ENCODE measurements at places on chromosomes 4 and X.

DNA sequence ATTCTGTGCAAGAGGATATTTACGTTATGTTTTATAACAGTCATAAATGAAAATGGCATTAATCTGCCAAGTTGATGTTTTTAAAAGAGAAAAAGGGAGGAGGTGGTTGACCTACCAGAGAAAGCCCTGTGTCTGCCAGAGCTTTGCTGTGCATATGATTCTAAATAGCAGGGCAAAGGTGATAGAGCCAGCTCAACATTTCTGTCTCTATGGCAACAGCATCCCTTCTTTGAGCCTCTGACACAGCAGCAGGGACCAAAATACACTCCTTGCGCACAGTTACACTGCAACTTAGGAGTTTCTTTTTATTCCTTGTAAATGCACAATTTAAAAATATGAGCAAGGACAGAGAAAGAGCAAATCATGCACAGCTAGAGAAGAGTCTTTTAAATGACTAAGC is 133.3 kb upstream of the RAI2 start:
- no peak for DNase-seq

DNA sequence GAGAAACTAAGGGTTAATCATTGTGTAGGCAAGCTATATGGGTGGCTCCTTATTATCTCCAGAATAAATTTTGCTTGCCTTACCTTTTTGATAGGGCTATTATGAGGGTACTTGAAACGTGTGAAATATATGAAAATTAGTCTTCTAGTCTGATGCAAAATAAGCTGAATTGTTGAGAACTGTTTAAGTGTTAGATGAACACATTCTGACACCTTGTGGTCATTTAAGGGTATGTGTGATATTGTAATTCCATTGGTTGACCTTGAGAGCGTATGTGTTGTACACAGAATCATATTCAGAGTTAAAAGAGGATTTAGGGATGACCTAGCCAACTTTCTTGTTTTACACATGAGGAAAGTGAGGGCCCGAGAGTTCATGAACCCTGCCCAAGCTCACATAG is 44.6 kb upstream of the LINC00632 start:
- DNase-seq: no peak

GRCh38 chr4:12116009-12116552 is 687.4 kb upstream of the HS3ST1 start:
- no peak for DNase-seq

DNA sequence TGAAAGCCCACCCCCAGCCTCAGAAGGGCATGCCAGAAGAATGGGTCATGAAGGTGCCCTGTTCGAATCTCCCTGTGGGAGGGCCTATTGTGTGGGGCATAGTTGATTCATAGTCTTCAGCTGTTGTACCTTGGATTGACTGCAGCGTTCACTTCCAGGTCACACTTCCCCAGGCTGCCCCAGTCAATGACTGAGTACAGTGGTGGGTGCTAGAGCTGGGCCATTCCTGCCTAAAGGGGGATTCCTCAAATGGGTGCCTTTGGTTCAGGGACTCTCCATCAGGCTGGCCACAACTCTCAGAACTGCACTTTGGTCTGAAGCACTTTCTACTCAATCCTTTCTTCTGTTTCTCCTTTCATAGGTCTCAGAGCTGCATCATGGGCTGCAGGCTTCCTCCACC is 35.0 kb upstream of the RASGEF1B start:
- no peak for DNase-seq

DNA sequence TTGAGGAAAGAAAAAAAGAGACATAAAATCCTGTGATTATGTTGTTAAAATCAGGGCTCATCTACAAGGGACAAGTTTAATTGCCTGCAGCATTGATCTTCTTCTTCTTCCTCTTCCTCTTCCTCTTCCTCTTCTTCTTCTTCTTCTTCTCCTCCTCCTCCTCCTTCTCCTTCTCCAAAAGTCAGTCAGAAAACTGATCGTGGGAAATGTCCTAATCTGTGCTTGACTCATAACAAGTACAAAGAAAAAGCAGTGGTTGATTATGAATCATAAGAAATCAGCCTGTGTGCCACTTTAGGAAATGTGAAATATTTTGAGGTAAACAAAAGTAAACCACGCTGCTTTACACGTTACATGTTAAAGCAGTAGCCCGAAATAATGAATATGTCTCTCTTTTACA is 2.7 kb upstream of the ATP10D start:
- DNase-seq: no peak

DNA sequence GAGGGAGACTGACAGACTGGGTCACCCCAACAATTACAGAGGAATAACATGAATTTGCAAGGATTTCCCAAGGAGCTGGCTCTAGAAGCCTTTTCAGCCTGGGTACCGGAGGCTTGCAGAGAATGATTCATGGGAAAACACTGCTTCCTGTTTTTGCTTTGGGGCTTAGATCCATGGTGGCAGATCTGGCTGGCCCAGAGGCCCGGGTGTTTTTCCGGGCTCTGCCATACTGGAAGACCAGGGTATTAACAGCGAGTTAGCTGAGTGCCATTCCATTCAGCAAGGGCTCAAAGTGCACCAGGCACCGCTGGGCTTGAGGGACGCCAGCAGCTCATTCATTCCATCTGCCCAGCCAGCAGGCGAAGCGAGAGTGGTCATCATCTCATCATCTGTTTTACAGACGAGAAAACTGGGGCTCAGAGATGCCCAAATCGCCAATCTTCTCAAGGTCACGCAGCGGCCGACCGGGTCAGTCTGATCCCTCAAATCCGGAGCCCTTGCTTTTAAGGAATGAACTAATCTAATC is 1.3 kb downstream of the WDR1 start:
- no peak for DNase-seq

DNA sequence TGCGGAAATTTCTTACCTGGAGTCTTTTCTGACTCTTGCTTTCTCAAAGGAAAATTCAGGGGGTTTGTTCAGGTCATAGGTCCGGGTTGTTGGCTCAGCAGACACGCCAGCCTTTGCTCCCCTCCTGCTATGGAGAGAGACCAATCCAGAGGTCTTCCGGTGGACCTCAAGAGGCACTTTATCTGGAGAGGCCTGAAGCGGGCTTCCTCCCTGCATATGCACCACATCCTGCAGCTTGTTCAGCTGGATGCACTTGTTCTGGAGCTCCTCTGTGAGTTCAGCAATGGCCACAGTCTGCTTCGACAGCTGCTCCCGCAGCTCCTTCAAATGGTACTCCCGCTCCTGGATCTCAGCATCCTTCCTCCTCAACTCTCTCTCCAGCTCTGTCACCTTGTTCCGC is 10.5 kb downstream of the PRKG2 start:
- no peak for DNase-seq

DNA sequence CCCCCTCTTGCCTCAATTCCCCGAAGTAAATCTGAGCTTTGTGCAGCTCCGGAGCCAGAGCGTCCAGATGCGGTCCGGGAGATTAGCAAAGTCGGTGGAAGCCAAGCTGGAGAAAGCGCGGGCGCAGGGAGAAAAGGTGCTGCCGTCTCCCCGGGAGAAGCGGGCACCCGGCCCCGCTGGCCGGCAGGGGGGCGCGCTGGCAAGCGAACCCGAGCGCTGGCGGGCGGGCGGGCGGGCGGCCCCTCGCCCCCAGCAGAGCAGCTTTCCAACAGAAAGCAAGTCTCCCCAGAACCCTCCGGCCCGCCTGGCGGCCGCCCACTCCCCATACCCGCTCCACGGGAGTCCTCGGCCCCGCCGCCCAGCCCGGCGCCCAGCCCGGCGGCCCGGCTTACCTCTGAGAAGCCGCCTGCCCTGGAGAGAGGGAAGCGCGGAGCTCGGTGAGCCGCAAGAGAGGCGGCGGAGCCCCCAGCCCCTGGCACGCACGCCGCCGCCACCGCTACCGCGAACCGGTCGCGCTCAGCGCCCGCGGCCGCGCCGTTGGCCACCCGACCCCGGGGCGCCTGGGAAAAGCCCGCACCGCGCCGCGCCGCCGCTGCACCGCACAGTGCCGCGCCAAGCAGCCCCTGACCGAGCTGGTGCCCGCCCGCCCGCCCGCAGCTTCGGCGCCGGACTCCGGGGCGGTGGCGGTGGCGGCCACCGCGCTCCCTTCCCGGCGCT is 529 bp upstream of the CITED1 start:
- peak; percentile 26 for DNase-seq

GRCh38 chr4:185540040-185540439 is 4.7 kb upstream of the PDLIM3 start:
- no peak for DNase-seq

DNA sequence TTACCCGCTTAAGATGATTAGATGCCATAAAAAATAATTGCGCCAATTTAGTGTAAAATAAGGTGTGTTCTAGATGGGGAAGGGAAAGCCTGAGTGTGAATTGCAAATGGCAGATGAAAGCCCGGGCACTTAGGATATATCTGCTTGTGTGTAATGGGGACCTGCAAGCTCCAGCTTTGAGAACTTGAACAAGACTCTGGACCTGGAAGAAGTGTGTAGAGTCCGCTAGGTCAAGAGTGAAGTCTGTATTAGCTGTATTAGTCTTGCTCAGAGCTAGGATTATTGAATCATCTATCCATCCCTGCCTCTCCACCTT is 4.2 kb downstream of the NEUROG2 start:
- DNase-seq: no peak

- DNase-seq: no peak
These were observed 74.0 kb upstream of the CENPE start for GRCh38 chr4:103272174-103272573.

DNA sequence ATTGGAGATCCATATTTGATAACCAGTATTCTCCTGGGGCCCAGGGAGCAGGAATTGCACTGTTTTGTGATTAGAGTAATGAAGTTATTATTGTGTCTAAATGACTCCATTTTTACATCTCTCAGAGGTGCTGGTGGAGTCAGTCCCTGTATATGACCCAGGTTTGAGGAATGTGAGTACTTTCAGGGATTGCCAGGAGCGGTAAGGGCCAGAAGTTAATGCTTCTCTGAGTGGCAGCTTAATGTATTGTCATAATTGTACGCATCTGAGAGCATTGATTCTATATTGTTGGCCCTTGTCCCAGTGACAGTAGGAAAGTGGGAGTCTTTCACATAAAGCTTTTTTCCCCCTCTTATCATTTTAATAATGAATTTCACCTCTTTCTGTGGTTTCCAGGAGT is 146.2 kb downstream of the GATB start:
- no peak for DNase-seq

All from left ventricle myocardium superior (tissue), 1 donor.